NCI-H1694 treated with DMSO at 0.1 percent for 48 hours (cell line): ENCODE measurements at places on chromosomes 7 and 10.
A peak's percentile ranks its signal among the peaks of the same experiment; 100 is the strongest.

GRCh38 chr10:30748152-30748973 lies 118.8 kb upstream of the LYZL2 start:
- no peak for DNase-seq

DNA sequence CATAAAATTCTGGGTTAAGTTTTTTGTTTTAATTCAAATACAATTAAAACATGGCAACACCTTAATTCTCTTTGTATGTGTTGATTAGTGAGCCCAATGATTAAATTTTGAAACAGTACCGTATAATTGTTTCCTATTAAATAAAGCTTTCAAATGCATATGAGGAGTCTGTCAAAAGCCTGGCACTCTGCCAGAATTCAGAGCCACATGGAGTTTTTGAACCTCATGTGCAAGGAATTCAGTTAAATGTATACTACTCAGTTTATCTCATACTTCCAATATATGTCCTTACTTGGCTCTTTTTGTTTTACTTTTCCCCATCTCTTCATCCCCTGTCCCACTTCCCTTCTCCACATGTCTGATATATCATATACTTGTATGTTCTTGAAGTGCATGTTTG lies 165.6 kb upstream of the FAM3C start:
- DNase-seq, result peak; percentile 8

GRCh38 chr10:133170092-133170491 lies 10.1 kb downstream of the KNDC1 start:
- DNase-seq, result no peak

DNA sequence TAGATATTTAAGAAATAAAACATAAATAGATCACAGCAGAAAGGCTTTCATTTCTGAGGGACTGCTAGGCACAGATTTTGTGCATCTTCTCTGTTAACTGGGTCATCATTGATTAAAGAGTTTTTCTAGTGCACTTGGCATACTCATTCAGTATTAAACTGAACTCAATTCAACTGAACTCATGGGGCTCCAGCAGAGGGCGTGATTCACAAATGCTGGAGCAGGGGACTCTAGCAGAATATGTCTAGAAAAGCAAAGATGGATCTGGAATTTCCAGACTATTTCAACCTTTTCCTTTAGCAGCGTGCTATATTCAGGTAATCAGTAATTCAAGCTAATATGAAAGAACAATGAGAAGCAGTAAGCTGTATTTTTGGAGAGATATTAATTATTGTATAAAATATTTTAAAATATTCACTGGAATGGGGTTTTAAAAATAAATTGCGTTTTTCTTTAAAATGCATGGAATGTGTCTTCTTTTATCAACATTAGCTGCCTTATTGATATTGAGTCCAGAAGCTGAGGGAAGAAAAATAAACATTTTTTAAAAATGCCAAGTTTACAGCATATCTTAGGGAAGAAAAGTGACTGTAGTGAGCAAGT lies 296.8 kb upstream of the CACNA2D1 start:
- DNase-seq, result peak; percentile 51

GRCh38 chr10:20963056-20963455 lies 65.9 kb upstream of the NEBL start:
- DNase-seq, result no peak

GRCh38 chr10:124109261-124109660 lies 15.9 kb upstream of the CHST15 start:
- no peak for DNase-seq

DNA sequence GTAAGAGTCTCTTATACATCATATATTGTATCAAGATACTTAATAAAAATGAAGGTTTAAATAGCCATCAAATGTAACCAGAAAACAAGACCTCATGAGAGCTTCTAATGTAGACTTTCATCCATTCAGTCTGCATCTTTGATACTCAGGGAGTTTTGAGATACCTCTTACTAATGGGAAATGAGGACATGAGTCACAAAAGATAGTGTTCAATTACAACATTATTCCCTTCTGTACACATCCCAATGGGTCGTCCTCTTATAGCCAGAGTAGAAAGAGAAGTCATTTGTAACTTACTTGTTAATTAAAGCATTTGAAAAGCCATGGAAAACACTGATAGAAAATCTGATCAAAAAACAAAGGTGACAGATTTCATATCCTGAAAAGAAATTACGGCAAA lies 19.4 kb downstream of the SHTN1 start:
- DNase-seq, result no peak

DNA sequence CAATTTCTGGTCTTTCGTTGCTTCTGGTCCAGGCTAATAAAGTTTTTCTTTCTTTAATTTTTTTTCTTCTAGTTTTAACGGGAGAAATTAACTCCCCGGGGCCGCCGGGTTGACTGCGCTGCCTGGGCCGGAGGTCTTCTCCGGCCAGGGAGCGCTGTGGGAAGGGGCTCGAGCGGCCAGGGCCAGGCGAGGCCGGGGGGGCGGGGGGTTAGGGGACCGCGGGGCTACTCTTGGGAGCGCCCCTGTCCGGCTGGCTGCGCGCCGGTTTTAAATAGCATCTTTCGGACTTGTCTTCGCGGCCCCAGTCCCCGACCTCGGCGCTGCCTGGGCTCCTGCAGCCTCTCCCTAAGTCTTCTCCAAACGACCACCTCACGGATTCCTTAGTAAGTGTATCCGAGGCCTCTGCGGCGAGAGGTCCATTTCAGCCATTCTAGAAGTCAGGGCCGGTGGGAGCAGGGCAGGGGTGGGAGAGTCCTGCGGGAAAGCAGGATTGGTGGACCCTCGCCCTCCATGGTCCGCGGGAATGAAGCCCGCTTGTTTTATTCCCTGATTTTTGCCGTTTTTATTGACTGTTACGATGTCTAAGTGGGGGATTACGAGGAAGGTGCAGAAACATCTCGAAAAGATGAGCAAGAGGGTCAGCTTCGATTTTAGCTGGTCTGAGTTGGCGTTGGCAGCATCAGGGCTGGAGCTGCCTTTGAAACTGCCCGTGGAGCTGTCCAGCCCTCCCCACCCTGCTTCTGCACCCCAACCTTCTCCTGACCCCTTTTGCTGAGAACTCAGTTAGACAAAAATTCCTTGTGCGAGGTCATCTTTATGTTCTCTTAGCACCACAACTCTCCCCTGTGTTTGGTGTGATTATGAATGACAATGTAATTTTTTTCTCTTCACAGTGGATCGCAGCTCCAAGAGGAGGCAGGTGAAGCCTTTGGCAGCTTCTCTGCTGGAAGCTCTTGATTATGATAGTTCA lies 555 bp downstream of the PHF14 start:
- peak; percentile 37 for DNase-seq

DNA sequence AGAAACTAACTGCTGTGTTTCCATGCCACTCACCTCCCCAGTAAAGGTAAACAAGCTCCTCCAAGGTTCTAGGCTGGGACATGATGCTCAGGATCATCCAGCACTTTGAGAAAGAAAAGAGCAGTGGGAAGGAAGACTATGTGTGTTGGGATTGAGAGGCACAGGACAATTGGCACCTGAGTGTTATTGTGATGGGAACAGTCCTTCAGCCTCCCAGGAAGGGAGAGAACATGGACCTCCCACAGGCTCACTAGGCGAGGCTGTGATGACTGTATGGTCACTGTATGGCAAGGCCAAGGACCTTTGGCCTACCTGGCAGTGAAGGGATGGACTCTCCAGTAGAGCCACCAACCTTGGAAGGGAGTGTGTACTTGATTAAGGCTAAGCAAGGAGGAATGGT lies 123.2 kb upstream of the UNC5B start:
- no peak for DNase-seq

DNA sequence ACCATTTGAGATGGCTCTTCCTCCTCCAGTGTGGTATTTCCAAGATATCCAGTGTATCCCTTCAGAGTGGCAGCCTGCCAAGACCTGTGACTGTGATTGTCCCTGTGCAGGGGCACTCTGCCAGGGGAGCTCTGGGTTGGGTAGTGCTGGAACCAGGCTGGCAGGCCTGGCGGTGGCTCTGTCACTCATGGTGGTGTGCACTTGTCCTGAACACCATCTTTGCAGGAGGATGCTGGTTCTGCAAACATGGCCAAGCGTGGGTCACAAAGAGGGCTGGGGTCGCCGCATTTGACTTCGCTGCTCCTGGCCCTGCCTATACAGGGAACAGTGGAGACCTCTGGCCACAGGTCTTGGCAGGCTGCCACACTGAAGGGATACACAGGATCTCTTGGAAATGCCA lies 205.2 kb downstream of the PRPF18 start:
- no peak for DNase-seq

- no peak for DNase-seq
Observed at GRCh38 chr10:89278034-89278535, 23.8 kb upstream of the IFIT2 start.

- no peak for DNase-seq
Observed at GRCh38 chr10:93071177-93071472, 2.6 kb upstream of the CYP26A1 start.

GRCh38 chr7:151081170-151082101 lies 827 bp upstream of the FASTK start:
- DNase-seq, result no peak

GRCh38 chr10:35699848-35700486 lies 57.9 kb upstream of the FZD8 start:
- DNase-seq, result no peak

- no peak for DNase-seq
Observed at GRCh38 chr7:20722941-20723340, 63.7 kb downstream of the SP8 start.

GRCh38 chr7:24255139-24255538 lies 28.9 kb upstream of the NPY start:
- no peak for DNase-seq

GRCh38 chr10:131660427-131660826 lies 240.4 kb upstream of the PPP2R2D start:
- DNase-seq, result no peak

DNA sequence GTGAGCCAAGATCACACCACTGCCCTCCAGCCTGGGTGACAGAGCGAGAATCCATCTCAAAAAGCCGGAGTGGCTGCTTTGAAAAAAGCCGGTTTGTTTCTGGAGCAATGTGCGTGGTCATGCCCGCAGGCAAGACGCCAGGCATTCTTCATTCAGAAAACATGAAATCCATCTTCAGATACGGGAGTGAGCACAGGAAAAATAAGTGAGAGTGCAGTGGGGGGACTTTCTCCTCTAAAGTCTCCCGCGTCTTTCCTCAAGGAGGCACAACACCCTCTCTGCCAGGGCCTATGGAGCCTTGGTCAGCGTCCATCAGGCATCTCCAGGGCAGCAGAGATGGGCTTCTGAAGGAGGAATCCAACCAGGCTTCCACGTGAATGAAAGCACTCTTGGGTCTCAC lies 62.3 kb upstream of the DGKI start:
- no peak for DNase-seq

DNA sequence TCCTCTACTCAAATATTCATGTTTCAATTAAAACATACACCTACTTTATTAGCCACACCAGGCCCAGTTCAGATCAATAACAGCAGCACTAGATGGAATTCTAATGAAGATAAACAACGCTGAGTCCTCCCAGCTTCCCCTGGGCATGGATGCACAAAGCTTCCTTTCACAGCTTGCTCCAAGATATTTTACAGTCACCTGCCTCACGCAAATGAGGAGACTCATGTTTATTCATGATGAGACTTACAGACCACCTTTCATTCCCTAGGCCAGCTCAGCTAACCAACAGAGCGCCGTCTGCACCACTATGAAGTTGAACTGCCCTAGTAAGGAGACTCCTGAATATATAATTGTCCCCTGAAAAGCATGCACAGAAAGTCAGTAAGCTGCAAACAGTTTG lies 283.0 kb upstream of the AOAH start:
- no peak for DNase-seq

DNA sequence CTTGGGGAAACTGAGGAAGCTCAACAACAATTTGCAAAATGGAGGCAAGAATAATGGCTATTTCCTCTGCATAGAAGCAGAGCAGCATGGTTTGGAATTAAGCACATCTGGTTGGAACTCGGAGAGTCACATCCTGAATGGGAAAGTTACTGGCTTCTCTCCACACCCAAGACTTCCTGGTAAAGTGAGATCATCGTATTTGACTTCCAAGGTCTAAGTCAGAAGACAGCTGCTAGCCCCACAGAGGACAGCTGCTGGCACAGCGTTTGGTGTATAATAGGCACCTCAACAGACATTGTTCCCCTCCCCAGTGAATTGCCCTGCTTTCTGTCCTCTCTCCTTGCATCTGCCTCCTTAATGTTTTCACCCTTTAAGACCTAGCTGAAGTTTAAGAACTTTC lies 37.0 kb upstream of the NRF1 start:
- DNase-seq, result no peak

DNA sequence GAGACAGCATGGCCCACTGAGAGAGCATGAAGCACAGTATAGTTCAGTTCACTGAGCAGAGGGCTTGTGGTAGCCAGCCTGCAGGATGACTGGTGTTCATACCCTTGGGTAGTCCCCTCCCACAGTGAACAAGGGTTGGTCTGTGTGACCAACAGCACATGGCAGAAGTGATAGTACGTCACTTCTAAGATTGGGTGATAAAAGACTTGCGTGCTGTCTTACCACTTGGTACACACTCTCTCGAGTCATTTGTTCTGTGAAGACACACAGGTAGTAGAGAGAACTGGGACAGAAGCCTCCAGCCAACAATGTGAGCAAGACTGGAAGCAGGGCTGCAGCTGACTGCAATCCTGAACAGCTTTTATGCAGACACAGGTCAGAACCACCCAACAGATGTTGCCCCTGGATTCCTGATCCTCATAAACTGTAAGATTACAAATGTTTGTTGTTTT lies 14.6 kb downstream of the EPC1 start:
- DNase-seq, result no peak

DNA sequence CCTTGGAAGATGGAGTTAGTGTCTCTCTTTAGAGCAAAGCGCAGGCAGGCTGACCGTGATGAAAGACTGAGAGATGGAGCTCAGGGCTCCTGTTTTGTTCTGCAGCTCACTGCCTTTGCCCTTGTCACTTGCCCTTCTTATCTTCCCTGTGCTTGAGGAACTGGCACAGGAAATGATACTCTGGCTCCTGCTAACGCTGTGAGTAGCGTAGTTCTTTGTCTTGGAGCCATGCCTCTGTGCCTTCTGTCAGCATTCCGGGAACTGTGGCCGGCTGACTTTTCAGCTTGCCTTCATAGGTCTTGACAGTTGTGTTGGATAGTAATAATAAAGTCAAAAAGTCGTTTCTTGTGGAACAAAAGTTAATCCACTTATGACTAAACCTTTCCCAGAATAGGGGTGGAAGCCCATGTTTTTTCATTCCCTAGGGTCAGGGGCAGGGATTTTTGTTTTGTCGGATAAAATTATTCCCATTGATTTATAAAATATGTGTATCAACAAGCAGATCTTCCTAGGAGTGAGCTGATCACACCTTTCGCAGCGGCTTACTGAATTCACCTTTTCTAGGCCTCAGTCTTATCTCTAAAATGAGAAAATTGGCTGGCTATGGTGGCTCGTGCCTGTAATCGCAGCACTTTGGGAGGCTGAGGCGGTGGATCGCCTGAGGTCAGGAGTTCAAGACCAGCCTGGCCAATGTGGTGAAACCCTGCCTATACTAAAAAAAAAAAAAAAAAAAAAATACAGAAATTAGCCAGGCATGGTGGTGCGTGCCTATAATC lies 16.6 kb upstream of the TMEM236 start:
- DNase-seq, result peak; percentile 25

DNA sequence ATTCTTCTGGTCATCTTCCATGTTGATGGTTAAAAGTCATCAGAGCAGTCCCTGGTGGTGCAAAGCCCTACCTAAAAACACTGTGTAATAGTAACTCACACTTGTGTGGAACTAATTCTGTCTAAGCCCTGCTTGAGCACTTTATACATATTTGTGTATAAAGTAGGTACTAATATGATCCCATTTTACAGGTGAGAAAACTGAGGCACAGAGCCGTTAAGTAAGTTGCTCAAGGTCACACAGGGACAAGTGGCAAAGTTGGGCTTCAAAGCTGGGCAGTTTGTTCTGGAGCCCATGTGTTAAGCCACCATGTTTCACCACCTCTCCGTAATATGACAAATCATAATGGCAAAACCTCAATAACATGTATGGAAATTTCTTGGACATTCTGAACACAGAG lies 48.1 kb downstream of the BPGM start:
- DNase-seq, result no peak
